Dermis blood vessel endothelial cell (primary cell): ENCODE measurements at places on chromosomes 5 and 9. TPM values are rescaled to one million over a fixed set of nuclear protein-coding genes. Genes with fewer than 3 reads are reported as not detected.

GRCh38 chr5:96316487-96316886 lies 116.6 kb downstream of the PCSK1 start:
- DNase-seq: no peak

DNA sequence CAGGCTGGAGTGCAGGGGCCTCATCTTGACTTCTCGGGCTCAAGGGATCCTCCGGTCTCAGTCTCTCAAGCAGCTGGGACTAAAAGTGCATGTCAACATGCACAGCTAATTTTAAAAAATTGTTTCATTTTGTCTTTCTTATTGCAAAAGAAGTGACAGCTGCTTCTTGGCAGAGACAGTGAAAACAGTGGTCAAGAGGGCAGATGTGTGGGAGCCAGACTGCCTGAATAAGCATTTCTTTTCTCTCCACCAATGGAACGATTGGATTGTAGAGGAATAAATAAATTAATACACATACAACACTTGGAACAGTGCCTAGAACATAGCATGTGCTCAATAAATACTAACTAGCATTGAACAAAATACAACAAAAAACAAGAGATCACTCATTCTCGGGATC lies 27.4 kb upstream of the KIF4B start:
- no peak for DNase-seq

Gene PCDHA1
- total RNA-seq: 0.17 TPM in 1 of 2 replicates, not detected in the other

DNA sequence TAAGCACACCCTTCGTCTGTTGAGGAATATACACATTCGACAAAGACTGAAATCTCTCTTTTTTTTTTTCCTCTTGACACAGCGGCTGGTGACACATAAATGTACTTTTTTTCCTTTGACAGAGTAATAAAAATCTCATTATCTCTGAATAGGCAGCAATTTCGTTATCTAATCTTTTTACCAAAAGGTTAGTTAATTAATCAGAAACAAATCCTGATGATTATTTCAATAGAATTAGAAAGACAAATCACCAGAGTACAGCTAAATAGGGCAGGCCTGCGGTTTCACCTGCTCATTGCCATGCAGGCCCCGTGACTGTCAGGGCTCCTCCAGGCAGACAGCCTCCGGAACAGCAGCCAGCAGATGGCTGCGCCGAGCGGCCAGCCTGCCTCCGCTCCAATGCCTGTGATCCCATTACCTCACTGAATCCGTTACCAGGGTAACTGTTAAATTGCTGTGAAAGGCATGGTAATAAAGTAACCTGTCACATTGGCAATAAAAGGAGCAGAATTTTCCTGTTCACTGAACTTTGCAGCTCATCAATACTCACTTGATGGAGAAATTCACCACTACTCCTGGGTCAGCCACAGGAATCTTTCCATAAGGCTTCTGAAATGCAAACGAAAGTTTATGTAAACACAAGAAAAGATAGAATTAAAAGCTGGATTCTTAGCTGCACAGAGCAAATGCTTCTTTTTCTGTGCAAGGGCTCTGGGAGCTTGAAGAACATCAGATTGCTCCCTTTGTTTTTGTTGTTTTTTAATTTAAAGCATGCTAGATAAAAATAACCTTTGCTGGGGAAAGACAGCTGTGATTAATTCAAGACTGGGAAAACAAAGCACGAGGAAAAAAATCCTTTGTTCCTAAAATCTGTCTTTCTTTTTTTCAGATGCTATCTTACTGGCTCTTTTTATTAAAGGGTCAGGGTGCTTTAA lies 666.4 kb upstream of the ZNF608 start:
- DNase-seq: peak; percentile 96

- DNase-seq: no peak
Observed at GRCh38 chr5:93034621-93035590, 546.1 kb downstream of the NR2F1-AS1 start.

Gene ARID3C
- total RNA-seq: 0.09 and 0.51 TPM in 2 replicates

DNA sequence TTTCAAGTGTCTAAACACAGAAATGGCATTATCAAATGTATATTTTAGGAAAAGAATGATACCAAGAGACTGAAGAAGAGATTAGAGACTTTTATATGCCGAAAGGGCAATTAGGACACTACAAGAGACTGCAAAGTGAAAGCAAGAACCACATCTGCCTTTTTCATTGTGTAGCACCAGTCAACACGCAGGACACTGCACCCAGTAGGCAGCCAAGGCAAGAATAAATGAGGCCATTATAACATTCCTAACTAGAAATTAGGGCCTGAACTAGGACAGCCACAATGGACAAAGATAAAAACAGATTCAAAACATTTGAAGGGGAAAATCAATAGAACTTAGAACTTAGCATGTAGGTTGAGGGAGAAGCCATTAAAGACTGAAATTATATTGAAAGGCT lies 10.8 kb downstream of the CETN3 start:
- DNase-seq: no peak

GRCh38 chr9:106862821-106863720 lies at the start of gene ZNF462:
Gene ZNF462, plus strand, starts transcription at chr9:106863166. Its CDS starts 60,218 bp downstream, at chr9:106923384.
- DNase-seq: peak; percentile 51

- no peak for DNase-seq
Observed at GRCh38 chr5:61534481-61535267, 202.6 kb downstream of the ZSWIM6 start.

DNA sequence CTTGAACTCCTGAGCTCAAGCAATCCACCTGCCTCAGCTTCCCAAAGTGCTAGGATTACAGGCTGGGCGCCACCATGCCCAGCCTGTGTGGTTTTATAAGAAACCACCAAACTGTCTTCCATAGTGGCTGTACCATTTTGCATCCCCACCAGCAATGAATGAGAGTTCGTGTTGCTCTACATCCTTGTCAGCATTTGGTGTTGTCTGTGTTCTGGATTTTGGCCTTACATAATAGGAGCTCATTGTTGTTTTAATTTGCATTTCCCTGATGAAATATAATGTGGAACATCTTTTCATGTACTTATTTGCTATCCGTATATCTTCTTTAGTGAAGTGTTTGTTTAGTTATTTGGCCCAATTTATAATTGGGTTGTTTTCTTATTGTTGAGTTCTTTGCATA lies 29.8 kb downstream of the PHF2 start:
- DNase-seq: no peak

Gene TMEM174
- total RNA-seq: not detected in 2 replicates

Gene C9
- 0.34 TPM in 1 of 2 replicates, not detected in the other for total RNA-seq

Gene KIAA0825
- 1.0 and 1.9 TPM in 2 replicates for total RNA-seq

DNA sequence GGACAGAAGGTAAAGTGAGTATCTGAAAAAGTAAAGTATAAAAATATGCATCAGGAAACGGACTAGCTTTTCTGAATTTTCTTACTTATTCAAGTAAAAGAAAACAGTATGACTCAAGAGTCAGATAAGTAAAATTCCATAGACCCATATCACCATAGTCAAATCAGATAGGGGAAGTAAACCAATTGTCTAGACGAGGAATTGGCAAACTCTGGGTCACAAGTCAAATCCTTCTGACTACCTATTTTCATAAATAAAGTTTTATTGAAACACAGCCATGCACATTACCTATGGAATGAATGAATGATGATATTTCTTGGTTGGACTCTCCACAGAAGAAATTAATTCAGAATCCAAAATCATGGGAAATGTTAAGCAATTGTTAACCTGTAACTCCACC lies 59.1 kb upstream of the TMC1 start:
- DNase-seq: peak; percentile 45

- DNase-seq: no peak
Observed at GRCh38 chr9:113648048-113648447, 184.5 kb downstream of the RGS3 start.

DNA sequence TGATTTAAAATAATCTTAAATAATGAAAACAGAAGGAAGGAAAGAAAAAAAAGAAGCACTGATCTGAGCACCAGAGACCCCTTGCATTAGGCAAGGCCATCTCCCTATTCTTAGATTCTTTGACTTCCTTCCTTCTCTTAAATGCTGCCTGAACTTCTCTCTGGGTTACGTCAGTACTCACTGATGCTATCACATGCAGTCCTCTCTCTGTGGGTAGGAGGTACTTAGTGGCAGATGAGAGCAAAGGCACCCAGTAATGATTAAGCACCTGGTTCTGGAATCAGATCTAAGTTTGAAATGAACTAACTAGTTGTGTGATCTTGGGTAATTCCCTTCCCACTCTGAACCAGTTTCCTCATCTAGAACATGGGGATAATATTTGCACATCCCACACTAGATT lies 110.3 kb upstream of the TBC1D2 start:
- peak; percentile 55 for DNase-seq

DNA sequence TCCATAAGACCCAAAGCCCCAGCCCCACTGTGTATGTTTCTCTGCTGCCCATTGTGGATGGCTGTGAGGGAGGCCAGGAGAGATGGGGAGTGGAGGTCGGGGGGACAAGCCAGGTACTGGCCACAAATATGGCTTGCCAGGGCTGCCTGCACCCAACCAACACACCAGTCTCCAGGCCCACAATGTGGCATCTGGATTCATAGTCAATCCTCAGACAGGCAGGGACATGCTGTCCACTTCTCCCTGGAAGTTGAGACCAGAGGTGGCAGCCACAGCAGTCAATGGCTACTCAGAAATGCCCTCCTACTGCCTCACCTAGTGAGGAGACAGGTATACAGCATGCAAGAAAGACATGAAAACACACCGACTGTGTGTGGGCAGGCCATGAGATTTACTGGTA lies 61.2 kb upstream of the SLC25A51 start:
- DNase-seq: no peak

DNA sequence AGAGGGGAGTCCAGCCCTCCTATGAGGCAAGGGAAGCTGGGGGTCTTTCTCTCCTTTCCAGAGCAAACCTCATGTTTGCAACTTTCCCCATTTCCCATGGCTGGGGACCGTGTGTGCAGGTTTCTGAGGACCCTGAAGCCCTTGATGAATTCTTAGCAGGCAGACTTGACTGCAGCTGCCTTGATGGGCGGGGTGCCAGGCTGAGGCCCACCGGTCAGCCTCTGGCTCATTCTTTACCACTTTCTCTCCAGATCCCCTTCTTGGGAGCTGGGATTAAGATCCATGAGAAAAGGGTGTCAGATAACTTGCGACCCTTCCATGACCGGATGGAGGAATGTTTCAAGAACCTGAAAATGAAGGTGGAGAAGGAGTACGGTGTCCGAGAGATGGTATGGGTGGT lies 30.0 kb upstream of the FOXI1 start:
- DNase-seq: no peak

Gene GARIN3
- not detected in 2 replicates for total RNA-seq

- DNase-seq: no peak
Observed at GRCh38 chr5:109486200-109486804, 76.5 kb upstream of the PJA2 start.

Gene FGF10
- total RNA-seq: not detected in 2 replicates

GRCh38 chr5:141681695-141682641 lies at the start of gene ARAP3:
Gene ARAP3, minus strand, starts transcription at chr5:141682230. Its CDS starts 1,744 bp downstream, at chr5:141680486.
- DNase-seq: peak; percentile 95

Gene PLCXD3
- 0.19 and 0.51 TPM in 2 replicates for total RNA-seq

Gene BARX1
- not detected in 2 replicates for total RNA-seq

DNA sequence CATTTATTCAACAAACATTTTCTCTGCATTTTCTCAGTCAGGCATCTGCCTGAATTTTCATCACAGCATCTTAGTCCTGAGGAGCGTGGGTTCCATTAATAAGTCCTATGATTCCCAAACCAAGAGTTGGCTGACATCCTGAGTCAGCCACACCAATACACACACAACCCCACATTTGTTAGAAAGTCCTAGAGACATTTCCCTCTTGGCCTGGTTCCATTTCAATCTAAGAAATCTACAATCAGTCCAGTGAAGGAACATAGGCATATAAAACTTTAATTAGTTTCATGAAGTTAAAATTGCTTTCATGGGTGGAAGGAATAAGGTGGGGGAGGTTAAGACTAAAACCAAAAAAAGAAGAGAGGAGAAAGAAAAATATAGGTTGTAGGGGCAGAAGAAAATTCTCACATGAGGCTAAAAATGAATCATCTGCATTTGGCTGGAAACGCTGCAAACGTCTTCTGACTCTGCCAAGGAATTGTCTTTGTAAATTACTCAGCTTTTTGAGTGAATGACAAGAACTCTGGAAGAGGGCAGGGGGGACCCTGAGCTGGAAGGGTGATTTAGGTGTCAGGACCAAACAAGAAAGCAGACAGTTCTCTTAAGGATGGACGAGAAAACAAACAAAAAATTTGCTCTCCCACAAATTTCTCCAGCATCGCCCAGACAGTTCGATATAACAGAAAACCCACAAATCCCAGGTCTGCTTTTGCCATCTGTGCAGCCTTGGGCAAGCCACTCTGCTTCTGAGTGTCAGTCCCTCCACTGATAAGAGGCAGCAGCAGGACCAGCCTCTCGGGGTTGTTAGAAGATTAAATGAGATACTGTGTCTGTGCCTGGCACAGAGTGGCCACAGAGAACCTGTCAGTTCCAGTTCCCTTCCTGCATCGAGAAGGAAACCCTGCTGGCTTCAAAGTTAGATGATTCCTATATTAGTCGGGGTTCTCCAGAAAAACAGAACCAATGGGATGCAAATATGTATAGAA lies 289.7 kb downstream of the CDK5RAP2 start:
- DNase-seq: peak; percentile 6

DNA sequence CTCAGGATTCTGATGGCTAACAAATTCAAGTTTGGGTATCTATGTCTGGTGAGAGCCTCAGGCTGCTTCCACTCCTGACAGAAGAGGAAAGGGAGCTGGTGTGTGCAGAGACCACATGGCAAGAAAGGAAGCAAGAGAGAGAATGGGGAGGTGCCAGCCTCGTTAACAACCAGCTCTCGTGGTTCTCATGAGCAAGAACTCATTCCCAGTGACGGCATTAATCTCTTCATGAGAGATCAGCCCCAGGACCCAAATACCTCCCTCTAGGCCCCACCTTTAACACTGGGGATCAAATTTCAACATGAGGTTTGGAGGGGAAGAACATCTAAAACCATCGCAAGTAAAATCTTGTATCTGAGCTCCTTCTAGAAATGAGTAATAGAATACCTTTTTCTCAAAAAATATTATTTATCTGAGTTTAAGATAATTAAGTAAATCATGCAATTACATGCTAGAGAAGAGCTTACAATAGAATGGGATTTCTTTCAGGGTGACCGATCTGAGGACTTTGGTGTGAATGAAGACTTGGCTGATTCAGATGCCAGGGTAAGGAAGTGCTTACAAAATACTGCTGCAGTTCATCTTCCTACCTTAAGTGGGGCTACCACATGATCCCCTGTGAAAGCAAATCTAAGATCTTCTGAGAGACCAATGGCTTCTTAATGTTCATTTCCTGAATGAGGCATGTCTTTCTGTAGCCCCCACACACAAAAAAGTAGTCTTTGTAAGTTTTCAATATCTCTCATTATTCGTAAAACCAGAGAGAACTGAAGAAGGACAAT lies 11.5 kb downstream of the ANXA1 start:
- no peak for DNase-seq
